NCI-H1694 treated with DMSO at 0.1 percent for 48 hours (cell line): ENCODE measurements at places on chromosomes 5 and 9.

DNA sequence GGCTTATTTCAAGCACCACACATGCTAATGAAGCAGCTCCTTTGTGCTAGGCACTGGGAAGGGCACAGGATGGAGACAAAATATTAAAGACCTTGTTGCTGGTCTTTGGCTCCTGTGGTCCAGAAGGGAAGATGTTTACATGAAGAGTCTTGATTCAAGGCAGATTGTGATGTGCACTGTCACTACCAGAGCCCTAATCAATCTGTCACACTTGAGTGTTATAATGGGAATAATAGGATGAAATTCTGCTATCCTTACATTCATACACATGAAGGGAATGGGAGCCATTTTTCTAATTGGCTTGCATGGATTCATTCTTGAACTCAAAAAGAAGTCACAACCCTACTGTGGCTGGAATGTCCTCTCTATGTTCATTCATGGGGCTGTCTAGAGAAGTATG, 203.0 kb downstream of the SEC61B start:
- DNase-seq, result no peak

GRCh38 chr5:53006911-53007890, 18.0 kb downstream of the ITGA2 start:
- no peak for DNase-seq

- DNase-seq, result peak; percentile 7
These were observed 286.6 kb downstream of the CRB2 start for GRCh38 chr9:123642291-123643278.

- DNase-seq, result no peak
These were observed 123.0 kb downstream of the EGFLAM start for GRCh38 chr5:38381361-38381760.

GRCh38 chr5:118447350-118447749, 541.0 kb downstream of the DTWD2 start:
- DNase-seq, result no peak

GRCh38 chr5:79493596-79494345, 20.2 kb downstream of the HOMER1 start:
- DNase-seq, result no peak

- no peak for DNase-seq
These were observed 82.1 kb upstream of the LMX1B start for GRCh38 chr9:126531591-126531990.

GRCh38 chr5:124738681-124739633, 7.5 kb downstream of the ZNF608 start:
- no peak for DNase-seq

GRCh38 chr5:66987126-66987525, 209.5 kb downstream of the CD180 start:
- no peak for DNase-seq

DNA sequence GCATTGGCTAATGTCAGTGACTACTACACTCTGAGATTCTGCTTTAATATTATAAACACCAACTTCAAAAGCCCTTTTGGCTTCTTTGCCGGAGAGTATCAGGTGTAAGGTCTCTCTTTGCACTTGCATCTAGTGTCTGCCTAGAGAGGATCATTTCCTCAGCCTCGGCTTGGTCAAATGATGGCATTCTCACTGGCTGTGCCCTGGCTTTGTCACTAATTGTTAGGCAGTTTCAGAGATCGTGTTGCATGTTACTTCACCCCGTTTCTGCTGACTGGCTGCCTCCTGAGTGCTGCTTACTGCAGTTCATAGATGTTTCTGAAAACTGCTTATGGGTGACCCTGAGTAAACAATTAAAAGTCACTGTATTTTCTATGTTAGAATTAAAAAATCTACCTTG, 48.8 kb downstream of the SLC1A3 start:
- no peak for DNase-seq

GRCh38 chr5:158908425-158909220, 191.1 kb downstream of the EBF1 start:
- no peak for DNase-seq

- DNase-seq, result no peak
These were observed 4.3 kb downstream of the AQP3 start for GRCh38 chr9:33443047-33443446.
